ENCODE measurements at places on chromosomes 7 and 10.

DNA sequence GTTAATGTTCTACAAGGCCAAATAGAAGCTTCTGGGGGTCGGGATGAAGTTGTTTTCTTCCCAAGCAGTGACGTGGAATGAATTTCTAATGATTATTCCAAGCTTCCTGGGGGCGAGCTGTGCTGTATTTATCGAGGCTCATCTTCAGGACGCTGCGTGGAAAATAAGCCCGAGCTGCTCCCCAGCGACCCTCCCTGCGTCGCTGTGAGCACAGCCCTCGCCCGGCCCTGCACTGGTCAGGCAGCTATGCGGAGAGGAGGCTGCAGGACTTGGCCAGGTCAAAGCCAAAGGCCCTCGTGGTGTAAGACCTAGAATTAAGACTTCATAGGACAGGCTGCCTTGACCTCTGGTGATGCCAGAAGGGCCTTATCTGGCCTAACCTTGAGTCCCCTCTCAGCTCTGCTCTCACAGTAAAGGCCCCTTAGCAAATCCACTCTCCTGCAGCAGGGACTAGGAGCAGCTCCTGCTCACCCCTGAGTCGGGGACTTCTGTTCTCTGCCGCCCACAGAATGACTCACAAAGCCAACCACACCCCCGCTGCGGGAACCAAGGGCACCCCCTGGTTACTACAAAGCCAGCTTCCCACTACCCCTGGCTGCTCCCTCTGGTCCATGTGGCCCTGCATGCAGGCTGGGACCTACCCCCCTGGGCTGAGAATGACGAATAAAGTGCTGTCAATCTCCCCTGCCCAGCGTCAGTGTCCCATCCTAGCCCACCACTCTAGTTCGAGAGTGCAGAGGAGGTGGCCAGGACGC is 501.6 kb downstream of the TCERG1L start:
- DNase-seq = no peak

DNA sequence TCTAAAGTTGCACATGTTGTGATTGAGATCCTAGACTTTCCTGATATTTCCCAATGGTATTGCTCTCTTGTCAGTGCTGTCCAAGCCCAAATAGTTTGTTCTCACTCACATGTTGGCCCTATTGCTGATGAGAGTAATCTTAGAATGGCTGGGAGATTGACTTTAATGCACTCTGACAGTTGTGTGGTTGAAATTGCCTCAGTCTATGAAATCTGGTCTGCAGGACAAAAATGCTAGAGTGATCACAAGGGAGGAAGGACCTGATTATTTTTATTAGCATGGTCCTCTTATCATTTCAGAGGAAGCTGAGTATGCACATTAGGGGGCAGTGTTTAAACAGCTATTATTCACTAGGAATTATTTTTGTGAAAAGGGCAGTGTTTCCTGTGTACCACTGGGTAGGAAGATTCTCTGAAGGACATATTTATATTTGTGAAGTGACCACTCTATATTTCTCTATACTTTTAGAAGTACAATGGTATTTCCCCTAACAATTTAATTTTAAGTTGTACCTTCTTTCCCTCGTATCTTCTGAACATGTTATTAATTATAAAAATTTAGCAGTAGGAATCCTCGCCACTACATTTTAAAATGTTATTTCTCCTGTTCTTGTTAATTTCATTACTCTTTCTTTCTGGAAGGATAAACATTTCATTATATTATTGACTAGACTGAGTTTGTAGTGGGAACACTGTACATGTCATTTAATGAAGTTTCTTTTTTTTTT is 64.4 kb downstream of the SUGCT start:
- no peak for DNase-seq

DNA sequence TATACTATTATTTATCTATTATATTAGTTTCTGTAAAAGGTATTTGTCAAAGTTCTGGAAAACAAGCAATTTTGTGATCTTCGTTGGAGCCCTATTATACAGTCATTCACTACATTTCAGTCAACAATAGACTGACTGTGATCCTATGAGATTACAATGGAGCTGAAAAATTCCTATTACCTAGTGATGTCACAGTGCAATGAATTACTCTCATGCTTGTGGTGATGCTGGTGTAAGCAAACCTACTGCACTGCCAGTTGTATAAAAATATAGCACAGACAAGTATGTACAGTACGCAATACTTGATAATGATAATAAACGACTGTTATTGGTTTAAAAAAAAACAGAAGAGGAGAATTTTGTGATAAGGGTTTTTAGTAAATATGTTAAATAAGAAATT is 21.4 kb downstream of the OR6V1 start:
- no peak for DNase-seq

GRCh38 chr10:102020938-102021337 is 35.0 kb downstream of the ARMH3 start:
- DNase-seq = no peak

DNA sequence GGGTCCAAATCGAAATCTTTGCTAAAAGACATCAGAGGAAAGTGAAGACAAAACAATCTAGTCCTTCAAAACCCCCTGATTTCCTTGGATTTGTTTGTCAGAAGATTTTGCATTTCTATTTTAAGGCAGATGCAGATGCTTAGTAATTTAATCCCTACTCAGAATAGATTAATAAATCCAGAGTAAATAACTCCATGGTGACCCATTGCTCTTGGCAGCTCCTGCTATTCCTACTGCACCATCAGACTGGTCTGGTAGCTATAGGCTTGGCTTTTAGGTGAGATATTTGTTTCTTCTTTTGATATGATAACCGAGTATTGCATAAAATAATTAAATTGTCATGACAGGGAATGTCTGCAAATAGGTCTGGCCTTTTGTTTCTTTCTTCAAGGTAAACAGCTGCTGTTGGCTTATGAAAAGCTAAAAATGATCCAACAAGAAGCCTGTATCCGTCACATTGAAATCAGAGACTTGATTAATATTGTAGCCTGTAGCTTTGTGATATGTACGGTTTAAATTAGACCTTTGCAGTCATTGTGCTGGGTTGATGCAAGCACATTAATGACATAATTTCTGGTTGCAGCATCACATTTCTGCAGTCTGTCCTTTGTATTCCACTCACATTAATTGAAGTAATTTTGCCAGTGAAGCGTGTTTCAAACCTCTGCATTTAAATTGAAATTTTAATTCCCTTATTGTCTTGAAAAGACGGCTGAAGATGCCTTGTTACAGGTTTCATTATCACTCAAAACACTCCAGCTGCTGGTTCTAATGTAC is 40.7 kb downstream of the EXOC4 start:
- DNase-seq = no peak

DNA sequence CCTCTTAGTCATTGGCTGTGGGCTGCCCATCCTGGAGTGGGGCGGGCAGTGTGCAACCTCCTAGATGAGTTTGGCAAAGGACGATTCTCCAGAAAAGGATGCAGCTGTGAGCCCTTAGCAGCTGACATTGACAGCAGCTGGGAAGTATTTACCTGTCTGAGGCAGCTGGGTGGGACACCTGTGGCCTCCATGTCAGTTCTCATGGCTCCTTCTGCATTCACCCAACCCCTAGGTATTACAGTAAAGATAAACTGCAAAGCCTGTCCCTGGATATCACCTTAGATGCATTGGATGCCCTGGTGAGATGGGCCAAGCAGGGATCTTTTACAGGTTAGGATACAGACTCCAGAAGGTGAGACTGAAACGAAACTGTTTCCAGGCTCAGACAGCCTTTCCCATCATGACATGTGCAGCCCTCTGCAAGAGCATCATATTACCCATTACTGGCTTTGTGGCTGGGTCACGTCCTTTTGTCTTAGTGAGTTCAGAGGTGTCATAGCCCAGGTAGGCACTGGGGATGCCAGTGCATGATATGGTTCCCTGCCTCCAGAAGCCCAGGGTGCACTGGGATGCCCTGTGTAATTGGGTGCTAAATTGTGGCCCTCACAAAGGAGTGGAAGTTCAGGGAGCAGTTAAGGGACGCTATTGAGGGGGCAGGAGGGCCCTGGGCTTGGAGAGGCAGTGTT is 28.9 kb downstream of the MINDY4 start:
- no peak for DNase-seq

GRCh38 chr7:91181949-91182348 is 82.3 kb upstream of the FZD1 start:
- no peak for DNase-seq

- DNase-seq = no peak
Observed at GRCh38 chr10:61832866-61833481, 68.5 kb upstream of the ARID5B start.

GRCh38 chr10:58189269-58189668 is 78.4 kb downstream of the IPMK start:
- DNase-seq = no peak

DNA sequence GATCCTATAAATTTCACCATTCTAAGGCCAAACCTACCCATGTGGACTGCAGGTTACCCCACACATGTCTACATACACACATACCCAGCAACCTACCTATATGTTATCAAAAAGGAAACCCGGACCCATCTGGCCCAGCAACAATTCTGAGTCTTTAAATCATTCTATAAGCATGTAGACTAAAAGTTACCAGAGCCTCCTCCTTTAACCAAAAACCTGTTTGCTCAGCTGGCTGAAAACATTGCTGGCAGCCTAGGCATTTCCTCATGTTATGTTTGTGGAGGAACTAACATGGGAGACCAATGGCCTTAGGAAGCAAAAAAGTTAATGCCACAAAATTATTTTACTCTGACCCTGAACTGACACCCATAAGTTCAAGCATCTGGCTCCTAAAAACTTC is 5.3 kb upstream of the ADCK2 start:
- no peak for DNase-seq

GRCh38 chr10:114544045-114544659 is 113.9 kb downstream of the ABLIM1 start:
- no peak for DNase-seq

GRCh38 chr10:18759575-18759974 is 100.3 kb downstream of the ARL5B start:
- DNase-seq = no peak

- DNase-seq = no peak
Observed at GRCh38 chr7:142774826-142775225, 4.1 kb downstream of the PRSS2 start.

GRCh38 chr7:70994176-70994575 is 137.8 kb upstream of the GALNT17 start:
- no peak for DNase-seq

DNA sequence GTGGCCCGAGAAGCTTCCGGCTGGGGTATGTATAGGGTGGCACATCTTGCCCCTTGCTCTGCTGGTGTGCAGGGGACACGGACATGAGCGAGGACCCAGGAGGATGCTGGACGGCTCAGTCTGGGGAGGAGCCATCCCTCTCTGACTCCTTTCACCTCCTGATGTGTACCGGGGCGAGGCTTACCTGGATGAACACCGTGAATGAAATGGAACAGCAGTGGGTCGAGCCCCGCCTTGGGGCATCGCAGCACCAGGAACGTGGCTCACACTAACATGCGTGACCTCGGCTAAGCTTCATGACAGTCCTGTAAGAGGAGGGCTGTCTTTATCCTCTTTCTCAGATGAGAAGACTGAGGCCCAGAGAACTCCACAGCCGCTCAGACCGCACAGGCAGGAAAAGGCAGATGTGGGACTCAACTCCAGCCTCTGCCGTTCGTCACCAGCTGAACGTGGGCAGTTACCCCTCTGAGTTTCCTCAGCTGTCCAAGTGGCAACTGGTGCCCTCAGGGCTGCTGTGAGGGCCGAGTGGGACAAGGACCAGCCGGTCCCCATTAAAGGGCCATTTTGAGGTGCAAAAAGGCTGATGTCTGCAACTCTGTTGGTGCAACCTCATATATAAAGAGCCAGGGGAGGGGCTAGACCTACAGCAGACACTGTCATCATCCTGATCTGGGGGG is 54.5 kb downstream of the INSIG1 start:
- DNase-seq = no peak

DNA sequence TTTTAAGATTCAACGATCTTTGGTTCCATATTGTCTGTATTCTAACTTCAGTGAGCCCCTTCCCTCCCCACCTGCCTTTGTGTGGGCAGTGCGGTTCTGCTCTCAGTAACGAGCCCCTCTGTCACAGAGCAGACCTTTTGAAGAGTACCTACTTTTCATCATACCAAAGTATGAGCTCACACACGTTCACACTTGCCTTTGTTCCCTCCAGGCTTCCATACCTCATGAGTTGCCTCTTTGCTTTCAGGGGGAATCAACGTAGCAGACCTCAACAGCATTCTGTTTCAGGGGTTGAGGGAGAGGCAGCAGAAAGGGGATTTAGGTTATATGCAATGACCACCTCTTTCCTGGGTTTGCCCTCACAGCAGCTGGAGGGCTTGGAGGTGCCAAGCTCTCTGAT is 211.4 kb upstream of the MDFIC start:
- DNase-seq = no peak

- no peak for DNase-seq
Observed at GRCh38 chr7:137122145-137122544, 221.4 kb downstream of the PTN start.

DNA sequence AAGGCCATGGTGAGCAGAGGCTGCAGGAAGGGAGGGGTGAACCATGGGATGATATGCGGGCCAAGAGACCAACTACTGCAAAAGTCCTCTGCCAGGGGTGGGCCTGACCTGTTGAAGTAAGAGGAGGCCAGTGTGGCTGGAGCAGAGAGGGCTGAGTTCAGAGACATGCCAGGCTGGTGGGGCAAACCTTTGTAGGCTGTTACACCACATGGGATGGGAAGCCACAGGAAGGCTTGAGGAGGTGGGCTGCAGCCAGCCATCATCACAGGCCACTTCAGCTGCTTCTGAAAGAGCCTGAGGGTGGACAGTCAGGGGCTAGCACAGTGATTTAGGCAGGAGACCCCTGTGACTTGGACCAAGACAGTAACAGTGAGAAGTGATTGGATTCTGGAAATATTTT is 20.3 kb downstream of the CXCL12 start:
- no peak for DNase-seq

DNA sequence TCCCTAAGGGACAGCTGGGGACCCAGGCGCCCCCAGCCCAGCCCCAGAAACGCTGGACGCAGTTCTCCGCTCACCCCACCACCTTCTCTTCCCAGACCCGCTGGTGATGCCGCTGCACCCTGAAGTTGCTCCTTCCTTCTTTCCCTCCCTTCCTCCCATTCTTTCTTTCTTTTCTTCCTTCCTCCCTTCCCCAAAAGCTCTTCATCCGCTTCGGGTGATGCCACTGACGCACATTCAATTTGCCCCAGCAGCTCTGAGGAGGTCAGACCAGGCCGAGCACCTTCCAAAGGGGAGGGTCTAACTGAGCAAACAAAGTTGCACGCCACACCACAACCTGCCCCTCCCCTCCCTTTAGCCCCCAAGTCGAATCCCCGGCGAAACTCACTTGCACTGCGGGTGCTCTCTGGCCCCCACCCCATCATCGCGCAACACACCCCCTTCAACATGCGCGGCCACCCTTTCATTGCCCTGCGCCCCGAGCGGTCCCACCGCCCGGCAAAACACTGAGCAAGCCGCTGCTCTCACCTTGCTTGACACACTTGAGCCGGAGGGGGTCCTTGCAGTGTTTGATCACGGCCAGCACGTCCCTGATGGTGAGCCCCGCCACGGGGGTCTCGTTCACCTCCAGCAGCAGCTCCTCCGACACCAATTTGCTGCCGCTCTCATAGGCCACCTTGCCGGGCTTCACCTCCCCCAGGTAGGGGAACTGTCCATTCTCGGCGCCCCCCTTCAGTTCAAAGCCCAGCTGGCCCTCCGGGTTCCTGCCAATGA is 787 bp downstream of the MAGI2 start:
- DNase-seq = no peak

All from HS-5 (cell line).